ENCODE measurements at places on chromosomes 2 and 18.

GRCh38 chr2:10447300-10447894 is 730 bp downstream of the ODC1 start:
- DNase-seq = no peak

- DNase-seq = no peak
Observed at GRCh38 chr2:98552499-98553179, 55.7 kb downstream of the COA5 start.

GRCh38 chr2:238105506-238106338 is 5.6 kb downstream of the ESPNL start:
- no peak for DNase-seq

- DNase-seq = no peak
Observed at GRCh38 chr18:47108998-47109405, 41.3 kb downstream of the HDHD2 start.

DNA sequence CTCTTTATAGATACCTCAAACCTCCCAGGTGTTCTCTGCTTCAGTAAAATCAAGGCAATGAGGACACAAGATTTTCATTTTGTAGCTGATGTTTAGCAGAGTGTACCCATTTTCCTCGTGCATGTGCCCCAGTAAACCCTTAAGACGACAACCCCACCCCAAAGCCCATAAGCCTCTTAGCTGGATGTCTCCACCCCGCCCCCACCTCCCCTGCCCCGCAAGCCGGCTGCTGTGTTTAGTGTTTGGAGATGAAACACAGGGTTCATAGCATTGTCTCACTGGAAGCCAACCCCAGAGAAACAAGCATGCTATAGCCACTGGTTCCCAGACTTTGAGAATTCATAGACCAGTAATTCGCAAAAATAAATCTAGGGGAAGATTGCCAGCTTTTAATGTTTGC is 5.8 kb upstream of the SAG start:
- DNase-seq = no peak

Measured in NCI-H187 treated with DMSO at 0.1 percent for 48 hours (cell line).